ENCODE measurements at places on chromosomes 1 and 21.

DNA sequence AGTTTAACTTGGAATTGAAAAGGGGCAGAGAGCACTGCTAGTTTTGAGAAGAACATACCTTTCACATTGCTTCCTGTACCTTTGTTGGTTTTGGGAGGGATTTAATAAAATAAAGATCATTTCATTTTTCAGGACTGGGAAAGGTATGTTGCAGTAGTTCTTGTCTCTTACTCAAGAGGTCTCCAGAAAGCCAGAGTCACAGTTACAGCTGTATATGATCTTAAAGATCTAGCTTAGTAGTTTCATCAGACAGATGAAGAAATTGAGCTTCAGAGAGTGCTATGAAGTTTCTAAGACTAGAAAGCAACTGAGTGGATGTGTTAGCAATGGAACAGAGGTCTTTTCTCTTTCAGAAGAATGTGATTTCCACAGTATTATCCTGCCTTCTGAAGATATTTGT is 1.0 kb downstream of the OR10K2 start:
- DNase-seq, result no peak

- no peak for DNase-seq
Observed at GRCh38 chr1:184990204-184990603, 15.9 kb upstream of the NIBAN1 start.

DNA sequence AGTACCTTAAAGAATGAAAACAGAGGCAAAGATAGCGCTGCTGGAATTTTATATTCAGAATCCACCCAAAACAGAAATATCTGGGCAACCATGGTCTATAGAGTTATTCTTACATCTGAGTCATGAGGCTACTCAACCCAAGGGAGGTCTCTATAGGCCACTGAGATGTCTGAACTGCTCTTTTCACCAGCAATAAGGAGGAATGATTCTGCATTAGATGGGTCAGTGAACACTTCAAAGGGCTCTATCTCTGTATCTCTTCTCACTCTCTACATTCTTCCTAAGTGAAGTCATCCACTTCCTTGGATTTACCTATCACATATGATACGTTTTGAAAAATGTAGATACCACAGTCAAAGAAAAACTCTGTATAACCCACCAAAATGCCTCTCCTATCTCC is 90.2 kb upstream of the NGF start:
- no peak for DNase-seq

- peak; percentile 48 for DNase-seq
Observed at GRCh38 chr1:230509281-230509977, 83.3 kb upstream of the PGBD5 start.

DNA sequence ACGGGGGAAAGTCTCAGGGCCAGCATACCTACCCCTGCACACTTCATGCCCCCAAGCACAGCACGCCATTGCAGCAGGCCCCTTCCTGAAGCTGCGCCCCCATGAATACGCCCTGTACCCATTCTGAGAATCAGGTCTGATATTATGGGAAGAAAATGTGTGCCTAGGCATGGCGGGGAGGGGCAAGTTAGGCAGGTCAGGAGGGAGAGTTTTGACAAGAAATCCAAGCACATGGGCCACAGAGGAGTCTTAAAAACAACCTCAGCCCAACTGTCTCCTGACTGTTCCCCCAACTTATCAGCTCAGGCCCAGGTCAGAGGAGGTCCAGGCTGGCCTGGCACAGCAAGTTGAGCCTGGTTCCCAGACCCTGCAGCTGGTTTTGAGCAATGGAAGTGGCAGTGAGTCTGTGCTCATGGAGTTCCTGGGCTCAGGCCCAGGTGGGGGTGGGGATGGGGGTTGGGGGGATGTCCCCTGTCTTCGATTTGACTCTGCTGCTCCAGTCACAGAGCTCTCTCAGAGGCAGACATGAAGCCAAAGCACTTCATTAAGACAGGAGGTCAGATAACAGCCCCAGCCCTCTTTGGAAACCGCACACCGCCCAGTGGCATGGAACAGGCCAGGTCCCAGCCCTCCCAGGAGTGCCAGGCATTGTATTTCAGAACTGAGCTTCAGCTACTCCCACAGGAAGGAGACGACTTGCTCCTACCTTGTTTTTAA is 20.6 kb upstream of the BCAR3 start:
- no peak for DNase-seq

GRCh38 chr1:112927462-112927990 is 28.5 kb downstream of the SLC16A1 start:
- no peak for DNase-seq

DNA sequence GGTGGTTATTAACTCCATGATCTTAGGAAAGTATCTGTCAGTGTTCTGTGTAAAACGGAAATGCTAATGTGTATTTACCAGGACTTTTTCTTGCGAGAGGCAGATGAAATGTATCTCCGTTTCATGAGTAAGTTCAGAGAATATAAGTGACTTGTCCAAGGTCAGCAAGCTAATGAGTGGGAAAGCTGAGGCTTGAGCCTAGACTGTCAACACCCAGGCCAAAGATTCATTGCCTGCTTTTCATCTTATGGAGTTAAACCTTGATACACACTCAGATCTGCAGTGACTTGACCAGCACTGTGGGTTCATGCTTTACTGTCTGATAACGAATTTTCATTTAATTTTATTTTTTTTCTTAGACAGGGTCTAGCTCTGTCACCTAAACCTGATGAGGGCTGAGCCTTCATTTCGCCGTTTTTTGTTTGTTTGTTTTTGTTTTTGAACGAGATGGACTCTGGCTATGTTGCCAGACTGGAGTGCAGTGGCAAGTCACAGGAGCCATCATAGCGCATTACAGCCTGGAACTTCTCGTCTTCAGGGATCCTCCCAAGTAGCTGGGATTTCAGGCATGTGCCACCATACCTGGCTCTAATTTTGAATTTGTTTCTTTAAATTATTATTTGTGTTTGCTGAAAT is 918 bp upstream of the JTB start:
- no peak for DNase-seq

- DNase-seq, result no peak
Observed at GRCh38 chr1:182122256-182122912, 60.9 kb upstream of the ZNF648 start.

- no peak for DNase-seq
Observed at GRCh38 chr1:99784143-99784542, 17.7 kb upstream of the FRRS1 start.

GRCh38 chr1:100883963-100884362 is 10.7 kb downstream of the EXTL2 start:
- no peak for DNase-seq

- DNase-seq, result peak; percentile 11
Observed at GRCh38 chr1:192476802-192477298, 98.7 kb upstream of the RGS1 start.

DNA sequence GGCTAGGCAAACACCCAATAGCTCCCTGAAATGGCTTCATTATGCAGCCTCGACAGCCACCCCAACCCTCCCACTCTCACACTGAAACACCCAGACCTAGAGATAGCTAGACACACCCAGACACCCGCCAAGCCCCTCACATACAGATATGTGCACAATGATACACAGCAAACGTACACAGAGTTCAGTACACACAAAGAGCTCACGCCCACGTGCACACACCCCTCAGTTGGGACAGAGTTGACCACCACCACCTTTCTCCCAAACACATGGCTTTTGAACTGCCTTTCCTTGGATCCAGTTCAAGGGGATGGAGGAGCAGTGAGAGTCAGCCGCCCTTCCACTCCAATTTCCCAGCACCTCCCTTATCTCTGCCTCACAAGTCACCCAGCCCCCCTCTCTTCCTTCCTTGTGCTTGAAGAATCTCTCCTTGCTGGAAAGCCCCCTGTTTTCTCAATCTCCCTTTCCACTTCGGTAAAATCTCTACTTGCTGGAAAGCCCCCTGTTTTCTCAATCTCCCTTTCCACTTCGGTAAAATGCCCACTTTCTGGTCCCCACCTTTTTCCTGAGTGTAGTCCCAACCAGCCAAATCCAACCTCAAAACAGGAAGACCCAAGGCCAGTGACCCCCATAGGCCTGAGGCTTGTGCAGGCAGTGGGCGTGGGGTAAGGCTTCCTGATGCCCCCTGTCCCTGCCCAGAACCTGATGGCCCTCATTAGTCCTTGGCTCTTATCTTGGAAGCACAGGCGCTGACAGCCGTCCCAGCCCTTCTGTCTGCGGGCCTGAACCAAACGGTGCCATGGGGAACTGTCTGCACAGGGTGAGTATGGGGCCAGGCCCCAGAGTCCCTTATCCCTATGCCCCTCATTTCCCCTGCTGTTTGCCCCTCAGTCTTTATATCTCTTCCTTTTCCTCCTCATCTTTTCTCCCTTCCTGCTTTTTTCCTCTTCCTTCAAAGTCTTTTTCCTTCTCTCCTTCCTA is at the start of gene ACKR1:
ACKR1 (plus strand) TSS at position 715 of the 981 bp plus-strand sequence; CDS start at position 800, 85 bp downstream.
- DNase-seq, result no peak

DNA sequence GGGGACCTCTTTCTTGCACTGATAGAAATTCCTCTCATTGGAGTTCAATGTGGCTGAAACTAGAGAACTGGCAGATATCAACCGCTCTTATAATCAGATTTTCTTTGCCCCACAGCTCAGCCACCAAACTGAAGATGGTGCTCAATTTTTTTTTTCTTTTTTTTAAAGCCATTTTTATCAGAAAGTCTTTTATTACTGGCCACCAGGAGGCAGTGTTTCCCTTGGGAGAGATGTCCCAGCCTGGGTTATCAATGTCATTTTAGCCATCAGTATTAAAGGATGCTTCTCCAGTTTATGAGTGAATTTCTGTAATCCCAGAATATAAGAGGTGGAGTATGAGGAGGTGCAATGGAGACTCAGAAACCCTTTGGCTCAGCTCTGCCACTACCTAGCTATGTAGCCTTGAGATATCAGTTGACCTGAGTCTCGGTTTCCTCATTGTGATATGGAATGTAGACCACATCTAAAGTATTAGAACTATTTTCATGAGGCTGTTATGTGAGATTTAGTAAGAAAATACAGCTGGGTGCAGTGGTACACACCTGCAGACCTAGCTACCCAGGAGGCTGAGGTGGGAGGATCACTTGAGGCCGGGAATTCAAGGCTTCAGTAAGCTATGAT is 27.6 kb downstream of the CD244 start:
- peak; percentile 22 for DNase-seq

DNA sequence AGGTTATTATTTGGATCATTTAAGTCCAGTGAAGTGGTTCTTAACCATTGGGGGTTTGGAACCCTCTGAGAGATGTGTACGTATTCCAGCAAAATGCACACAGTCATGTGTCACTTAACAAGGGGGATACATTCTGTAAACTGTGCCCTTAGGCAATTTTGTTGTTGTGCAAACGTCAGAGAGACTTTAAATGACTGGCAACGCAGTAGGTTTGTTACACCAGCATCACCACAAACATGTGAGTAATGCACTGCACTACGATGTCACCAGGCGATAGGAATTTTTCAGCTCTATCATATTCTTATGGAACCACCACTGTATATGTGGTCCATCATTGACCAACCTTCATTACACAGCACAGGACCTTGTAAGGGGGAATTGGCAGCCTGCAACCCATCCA is 11.9 kb downstream of the AHCYL1 start:
- DNase-seq, result no peak

DNA sequence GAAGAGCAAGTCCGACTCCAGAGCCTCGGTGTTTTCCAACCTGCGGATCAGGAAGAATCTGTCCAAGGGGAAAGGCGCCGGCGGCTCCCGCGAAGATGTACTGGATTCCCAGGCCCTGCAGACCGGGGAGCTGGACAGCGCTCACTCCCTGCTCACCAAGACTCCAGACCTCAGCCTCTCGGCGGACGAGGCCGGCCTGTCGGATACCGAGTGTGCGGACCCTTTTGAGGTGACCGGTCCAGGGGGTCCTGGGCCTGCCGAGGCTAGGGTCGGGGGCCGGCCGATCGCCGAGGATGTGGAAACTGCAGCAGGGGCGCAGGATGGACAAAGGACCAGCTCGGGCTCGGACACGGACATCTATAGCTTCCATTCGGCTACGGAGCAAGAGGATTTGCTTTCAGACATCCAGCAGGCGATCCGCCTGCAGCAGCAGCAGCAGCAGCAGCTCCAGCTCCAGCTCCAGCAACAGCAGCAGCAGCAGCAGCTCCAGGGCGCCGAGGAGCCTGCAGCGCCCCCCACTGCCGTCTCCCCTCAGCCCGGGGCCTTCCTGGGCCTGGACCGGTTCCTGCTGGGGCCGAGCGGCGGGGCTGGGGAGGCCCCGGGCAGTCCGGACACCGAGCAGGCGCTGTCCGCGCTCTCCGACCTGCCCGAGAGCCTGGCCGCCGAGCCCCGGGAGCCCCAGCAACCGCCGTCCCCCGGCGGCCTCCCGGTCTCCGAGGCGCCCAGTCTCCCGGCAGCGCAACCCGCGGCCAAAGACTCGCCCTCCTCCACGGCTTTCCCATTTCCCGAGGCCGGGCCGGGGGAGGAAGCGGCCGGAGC is 827 bp downstream of the FMN2 start:
- DNase-seq, result no peak

DNA sequence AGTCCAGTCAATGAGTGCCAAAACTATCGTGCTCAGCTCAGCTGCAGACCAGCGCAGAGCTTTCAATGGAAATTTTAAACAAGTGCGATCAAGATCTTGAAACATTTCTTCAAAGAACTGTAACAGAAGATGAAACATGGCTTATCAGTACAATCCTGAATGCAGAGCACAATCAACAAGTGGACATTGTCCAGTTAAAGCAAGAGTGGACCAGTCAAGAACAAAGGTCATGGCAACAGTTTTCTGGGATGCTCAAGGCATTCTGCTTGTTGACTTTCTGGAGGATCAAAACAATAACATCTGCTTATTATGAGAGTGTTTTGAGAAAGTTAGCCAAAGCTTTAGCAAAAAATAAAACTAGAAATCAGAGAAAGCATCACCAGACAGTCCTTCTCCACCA is 374.2 kb downstream of the SETD4 start:
- DNase-seq, result no peak

- no peak for DNase-seq
Observed at GRCh38 chr1:108064255-108064654, 99.3 kb upstream of the VAV3 start.

DNA sequence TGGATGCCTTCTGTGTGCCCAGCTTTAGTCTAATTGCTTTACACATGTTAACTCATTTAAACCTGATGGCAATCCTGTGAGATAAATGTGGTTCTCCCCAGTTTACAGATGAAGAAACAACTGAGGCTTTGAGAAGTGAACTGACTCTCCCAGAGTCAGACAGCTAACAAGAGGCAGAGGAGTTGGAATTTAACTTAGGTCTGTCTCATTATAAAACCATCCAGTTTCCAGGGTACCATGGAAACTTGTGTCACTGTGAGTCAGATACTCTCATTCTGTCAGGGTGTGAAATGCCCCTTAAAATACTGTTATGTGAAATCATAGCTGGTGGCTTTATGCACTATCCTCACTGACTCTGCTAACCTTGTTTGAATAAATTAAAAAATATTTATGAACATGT is 206.6 kb downstream of the PBX1 start:
- no peak for DNase-seq

- no peak for DNase-seq
Observed at GRCh38 chr1:198936371-198937083, 297.7 kb downstream of the PTPRC start.

Data from CD4-positive, alpha-beta T cell treated with Interferon gamma for 1 hour (primary cell).